Fibroblast of the aortic adventitia (primary cell): ENCODE measurements at places on chromosomes 16 and 17. TPM values are rescaled to one million over a fixed set of nuclear protein-coding genes. Genes with fewer than 3 reads are reported as not detected.

- peak; percentile 14 for DNase-seq
These were observed 45.3 kb upstream of the HS3ST3A1 start for GRCh38 chr17:13646969-13647542.

DNA sequence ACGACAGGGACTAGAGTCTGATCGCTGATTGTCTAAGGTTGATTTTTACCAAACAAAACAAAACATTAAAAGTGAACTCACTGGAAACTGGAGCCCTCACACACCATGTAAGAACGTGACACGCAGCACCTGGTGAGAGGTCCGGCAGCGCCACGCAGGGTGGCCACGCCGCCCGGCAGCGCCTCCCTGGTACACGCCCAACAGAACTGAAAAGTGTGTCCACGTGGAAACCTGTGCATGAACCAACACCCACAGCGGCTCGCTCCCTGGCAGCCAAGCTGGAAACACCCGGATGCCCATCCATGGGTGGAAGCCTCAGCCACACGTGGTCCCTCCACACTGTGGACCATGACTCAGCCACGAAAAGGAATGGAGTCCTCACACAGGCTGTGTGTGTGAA lies 9.1 kb downstream of the GALNS start:
- no peak for DNase-seq

HAS3 gene
- 0.81 TPM in 1 of 2 replicates, not detected in the other for total RNA-seq

DNA sequence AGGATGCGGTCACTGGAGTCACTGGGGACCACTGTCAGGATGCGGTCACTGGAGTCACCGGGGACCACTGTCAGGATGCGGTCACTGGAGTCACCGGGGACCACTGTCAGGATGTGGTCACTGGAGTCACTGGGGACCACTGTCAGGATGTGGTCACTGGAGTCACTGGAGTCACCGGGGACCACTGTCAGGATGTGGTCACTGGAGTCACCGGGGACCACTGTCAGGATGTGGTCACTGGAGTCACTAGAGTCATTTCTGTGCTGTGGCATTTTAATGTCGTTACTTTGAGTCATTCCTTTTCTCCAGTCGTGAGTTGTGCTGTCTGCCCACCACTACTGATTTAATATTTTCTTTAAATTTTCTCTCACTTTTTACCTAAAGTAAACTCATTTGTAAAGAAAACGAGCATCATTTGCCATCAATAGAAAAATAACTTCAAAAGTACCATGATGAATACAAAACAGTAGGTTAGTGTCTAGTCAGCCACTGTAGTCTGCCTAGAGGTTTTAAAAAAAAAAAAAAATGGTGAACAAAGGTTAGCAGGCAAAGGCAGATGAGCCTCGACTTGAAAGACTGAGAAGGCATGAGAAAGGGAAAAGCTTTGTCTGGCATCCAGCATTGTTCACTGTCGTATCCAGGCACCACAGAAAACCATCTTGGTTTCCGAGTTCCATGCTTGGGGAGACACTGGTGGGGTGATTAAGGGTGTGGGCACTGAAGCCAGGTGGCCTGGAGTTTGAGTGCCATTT lies 346.6 kb downstream of the SNX29 start:
- DNase-seq = no peak

DNA sequence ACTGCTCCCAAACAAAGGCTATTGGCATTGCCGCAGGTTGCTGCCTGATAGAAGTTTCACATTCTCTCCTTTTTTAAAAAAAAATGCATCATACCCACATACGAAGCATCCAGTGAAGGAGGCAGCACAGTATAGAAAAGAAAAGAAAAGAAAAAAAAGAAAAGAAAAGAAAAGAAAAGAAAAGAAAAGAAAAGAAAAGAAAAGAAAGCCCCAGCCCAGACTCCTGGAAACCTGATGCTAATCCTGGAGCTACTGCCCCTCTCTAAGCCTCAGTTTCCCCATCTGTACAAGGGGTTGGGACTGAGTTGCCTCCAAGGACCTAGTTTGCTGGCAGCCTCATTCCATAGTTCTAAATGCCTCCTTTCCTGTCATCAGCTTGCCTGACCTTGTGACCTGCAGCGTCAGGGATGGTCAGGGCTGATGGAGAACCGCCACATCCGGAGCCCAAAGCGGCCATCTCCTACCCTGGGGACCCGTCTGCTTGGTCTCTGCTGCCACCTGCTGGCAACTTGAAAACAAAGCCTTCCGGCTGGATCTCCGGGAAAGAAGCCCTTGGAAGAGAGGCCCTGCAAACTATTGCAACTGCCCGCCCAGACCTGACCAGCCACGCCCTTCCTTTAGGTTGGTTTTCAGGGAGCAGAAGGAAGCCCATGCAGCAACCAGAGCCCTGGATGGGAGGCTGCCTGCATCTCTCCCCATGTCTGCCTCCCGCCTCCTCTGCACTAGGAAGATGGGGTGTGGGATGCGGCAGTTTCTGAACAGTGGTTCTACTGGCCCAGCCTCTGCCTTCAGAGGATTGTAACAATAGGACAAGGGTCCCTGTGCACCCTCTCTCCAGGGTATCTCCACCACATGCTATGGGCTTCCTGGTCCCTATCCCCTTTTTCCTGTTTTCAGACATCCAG lies 13.0 kb downstream of the AIPL1 start:
- DNase-seq = peak; percentile 72

ARL5C gene
- 2.1 TPM in 1 of 2 replicates, not detected in the other for total RNA-seq

DNA sequence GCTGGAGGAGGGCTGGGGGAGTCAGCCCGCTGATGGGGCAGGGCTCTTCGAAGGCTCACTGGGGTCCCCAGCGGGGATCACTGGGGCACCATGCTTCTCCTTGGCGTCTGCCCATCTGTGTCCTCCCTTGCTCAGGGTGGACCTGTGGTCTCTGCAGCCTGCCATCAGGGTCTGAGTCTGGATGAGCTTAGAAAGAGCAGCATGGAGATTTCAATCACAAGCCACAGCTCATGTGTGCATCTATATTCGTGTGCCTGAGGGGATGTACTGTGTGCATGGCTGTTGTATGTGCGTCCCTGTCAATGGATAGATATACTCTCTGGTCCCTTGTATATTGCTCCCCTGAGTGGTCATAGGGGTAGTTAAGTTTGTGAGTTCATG lies 126.6 kb upstream of the SDK2 start:
- no peak for DNase-seq

DNA sequence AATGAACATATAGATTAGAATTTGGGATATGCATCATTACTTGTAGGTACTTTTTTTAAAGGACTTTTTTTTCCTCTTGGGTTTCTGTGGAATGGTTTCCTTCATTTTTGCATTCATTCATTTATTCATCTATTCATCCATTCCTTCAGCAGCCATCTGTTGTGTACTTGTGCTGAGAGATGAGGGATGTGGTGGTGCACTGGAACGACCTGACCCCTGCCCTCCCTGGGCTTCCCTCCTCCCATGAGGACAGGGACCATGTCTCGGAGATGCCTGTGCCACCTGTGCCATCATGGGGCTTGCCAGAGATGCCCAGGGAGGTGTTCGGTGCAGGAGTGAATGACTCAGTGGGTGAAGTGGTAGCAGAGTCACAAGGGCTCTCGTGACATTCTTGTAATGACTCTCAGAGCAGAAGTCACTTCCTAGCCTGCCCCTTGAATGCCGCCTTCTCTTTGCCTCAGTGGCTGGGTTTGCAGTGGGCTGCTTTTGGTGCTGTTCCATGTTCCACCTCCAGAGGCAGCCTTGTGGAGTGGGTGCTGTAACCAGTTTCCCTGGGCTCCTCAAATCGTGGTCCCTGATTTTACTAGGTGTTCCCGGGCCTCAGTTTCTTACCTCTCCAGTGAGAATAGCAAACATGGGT lies 43.9 kb downstream of the CLEC16A start:
- DNase-seq = no peak

GRCh38 chr16:70700101-70701020 lies 14.5 kb upstream of the MTSS2 start:
- no peak for DNase-seq

ARL2BP gene
- 65.3 and 127 TPM in 2 replicates for total RNA-seq

EVPLL gene
- total RNA-seq = not detected in 2 replicates

DNA sequence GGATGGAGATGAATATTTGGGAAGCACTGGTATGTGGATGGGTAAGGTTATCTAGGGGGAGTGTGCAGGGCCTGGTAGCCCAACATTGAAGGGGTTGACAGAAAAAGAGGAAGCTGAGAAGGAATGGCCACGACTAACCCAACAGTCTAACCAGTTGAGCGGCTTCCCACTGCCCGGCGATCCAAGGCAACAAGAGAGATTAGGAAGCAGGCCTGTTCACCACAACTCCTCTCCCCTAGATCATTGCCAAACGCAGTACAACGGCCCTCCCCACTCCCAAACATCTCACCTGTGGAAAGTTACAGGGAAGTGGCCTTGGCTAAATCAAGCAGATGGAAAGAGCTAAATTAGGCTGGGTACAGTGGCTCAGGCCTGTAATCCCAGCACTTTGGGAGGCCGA lies 11.2 kb upstream of the RANGRF start:
- no peak for DNase-seq

ADAMTS18 gene
- total RNA-seq = 0.08 and 0.27 TPM in 2 replicates

- no peak for DNase-seq
These were observed 12.8 kb upstream of the CBFB start for GRCh38 chr16:67016143-67016542.

AARS1 gene
- 160 and 167 TPM in 2 replicates for total RNA-seq

DNA sequence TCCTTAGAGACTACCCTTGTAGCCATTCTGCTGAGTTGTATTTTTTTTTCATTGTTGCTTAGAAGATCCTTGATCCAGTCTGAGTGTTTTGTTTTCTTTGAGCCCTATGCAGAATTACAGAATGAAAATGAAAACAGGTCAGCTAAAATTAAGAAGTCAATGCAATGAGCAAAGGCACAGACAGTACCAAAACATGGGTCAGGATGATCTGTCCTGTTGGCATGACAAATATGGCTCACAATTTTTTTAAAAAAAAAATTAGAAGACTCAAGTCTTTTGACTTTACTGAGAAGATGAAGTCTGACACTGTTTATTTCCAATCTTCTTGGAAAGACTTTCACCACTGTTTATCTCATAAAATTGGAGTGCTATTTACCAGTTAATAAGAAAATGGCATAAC lies 32.4 kb downstream of the KCNJ16 start:
- DNase-seq = no peak

DNA sequence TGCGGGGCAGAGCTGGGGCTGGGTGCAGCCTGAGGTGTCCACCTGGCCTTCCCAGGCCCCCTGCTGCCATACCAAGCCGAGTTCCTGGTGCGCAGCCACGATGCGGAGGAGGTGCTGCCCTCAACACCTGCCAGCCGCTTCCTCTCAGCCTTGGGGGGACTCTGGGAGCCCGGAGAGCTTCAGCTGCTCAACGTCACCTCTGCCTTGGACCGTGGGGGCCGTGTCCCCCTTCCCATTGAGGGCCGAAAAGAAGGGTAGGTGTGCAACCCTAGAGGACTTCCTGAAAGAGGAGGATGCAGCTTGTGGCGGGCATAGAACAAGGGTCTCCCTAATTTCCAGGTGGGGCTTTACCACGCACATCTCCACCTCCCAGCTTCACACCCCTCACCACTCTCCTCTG lies 2.5 kb downstream of the SGCA start:
- no peak for DNase-seq

MT1H gene
- total RNA-seq = not detected in 2 replicates

DNA sequence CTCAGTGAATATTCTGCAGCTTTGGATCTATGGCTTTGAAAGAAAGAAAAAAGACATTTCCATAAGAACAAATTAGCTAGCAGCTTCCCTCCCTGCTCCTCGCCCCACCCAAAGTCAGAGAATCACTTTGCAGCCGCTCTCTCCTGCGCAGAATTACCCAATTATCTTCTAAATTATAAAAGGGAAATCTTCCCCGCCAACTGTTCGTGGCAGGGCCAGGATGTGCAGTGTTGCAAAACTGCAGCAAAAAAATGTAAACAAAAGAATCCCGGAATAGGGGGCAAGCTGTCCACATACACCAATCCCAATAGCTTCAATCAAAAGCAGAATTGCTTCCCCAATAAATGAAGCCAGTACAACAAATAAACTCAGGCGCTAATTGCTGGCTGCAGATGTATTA lies 510.6 kb downstream of the RBFOX1 start:
- DNase-seq = no peak

GRCh38 chr16:77307426-77308162 lies 108.4 kb downstream of the SYCE1L start:
- DNase-seq = no peak

GRCh38 chr17:65055280-65055707 lies 1.2 kb downstream of the GNA13 start:
- DNase-seq = no peak

SLC9A5 gene
- 0.65 and 1.4 TPM in 2 replicates for total RNA-seq

TPSB2 gene
- not detected in 2 replicates for total RNA-seq

KRT35 gene
- total RNA-seq = not detected in 2 replicates

KRTAP16-1 gene
- total RNA-seq = not detected in 2 replicates

- no peak for DNase-seq
These were observed 168.2 kb upstream of the TNRC6C start for GRCh38 chr17:77790143-77790829.

NLRC5 gene
- total RNA-seq = 13.0 and 31.0 TPM in 2 replicates

GRCh38 chr17:73785496-73785895 lies 141.3 kb upstream of the SDK2 start:
- DNase-seq = no peak

- DNase-seq = no peak
These were observed 57.0 kb downstream of the PITPNC1 start for GRCh38 chr17:67434061-67434525.

GRCh38 chr17:13888056-13888609 lies 181.2 kb upstream of the COX10 start:
- peak; percentile 27 for DNase-seq

DNA sequence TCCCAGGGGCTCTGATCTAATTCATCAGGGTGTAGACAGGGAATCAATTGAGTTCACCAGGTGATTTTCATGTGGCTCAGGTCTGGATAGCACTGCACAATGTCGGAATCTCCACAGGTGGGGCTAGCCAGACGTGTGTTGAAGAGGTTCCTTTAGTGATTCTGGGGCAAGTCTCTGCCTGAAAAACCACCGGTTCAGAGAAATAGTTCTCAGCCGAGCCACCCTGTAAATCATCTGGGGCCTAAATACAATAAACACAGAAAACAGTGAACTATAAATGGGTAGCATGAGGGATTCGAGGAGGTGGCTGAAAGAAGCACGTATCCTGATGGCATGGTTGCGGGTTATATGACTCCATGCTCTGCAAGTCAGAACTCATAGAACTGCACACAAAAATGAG lies 21.3 kb downstream of the ASPA start:
- no peak for DNase-seq

NPIPA5 gene
- 0.54 TPM in 1 of 2 replicates, not detected in the other for total RNA-seq

GALNS gene
- 11.6 and 22.5 TPM in 2 replicates for total RNA-seq

DNA sequence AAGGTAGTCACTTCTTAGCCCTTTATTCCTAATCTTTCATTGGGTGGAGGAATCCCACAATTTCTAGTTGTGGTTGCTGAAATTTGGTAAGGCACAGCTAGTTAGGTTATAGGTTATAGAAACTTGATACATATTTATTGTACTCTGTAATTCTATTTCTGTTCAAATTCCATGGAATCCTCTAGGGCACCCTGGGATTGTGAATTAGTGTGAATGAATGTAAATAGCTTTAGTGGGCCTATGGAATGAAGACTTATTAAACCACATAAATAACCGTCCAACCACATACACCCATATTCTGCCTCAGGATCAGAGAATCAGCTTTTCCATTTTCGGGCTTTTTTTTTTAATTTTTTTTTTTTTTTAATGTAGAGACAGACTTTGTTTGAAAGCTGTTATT lies 9.2 kb downstream of the TANC2 start:
- DNase-seq = no peak

CCDC78 gene
- total RNA-seq = 1.1 and 1.8 TPM in 2 replicates

- DNase-seq = no peak
These were observed 355.3 kb downstream of the SLC39A11 start for GRCh38 chr17:72737151-72737690.

MEIOB gene
- total RNA-seq = 0.09 TPM in 1 of 2 replicates, not detected in the other
